Stimulated activated CD8-positive, alpha-beta memory T cell treated with anti-CD3 and anti-CD28 coated beads, Interleukin-2, amount 100 ng/mL, for 48 hours (primary cell): ENCODE measurements at places on chromosomes 1 and 21.

GRCh38 chr1:220219865-220220698, 52.2 kb downstream of the RAB3GAP2 start:
- no peak for DNase-seq

GRCh38 chr1:237791592-237791991, 99.1 kb downstream of the ZP4 start:
- DNase-seq, result no peak

DNA sequence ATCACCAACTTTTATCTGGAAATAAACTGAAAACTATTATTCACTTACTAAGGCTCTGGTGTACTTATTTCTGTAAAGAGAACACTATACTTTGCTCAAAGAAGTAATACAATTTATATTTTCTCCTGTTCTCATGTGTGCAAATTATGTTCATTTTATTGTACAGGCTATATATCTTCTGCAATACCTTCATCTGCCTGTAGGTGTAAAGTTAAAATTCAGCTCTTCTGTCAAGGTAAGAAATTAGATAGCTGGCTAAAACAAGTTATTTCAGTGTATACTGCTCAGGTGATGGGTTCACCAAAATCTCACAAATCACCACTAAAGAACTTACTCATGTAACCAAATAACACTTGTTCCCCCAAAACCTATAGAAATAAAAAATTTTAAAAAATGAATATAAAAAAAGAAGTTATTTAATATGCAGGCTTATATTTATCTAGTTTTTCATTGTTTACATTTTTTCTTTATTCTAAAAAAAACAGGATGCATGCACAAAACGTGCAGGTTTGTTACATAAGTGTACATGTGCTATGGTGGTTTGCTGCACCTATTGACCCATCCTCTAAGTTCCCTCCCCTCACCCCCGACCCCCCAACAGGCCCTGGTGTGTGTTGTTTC, 81.5 kb downstream of the PTGER3 start:
- DNase-seq, result no peak

DNA sequence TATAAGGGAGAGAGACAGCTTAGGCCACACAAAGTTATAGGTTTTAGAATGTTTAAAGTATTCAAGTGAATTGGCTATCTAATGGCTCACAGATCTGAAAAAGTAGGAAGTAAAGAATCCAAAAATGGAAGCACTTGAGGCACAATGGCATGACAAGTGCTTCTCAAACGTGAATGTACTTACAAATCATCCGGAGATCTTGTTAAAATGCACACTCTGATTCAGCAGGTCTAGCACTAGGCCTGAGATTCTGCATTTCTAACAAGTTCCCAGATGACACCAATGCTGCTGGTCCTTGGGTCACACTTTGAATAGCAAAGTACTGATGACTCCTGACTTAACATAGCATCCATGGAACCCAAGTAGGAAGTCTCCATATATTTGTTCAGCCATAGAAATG, 20.9 kb upstream of the AGL start:
- DNase-seq, result no peak

DNA sequence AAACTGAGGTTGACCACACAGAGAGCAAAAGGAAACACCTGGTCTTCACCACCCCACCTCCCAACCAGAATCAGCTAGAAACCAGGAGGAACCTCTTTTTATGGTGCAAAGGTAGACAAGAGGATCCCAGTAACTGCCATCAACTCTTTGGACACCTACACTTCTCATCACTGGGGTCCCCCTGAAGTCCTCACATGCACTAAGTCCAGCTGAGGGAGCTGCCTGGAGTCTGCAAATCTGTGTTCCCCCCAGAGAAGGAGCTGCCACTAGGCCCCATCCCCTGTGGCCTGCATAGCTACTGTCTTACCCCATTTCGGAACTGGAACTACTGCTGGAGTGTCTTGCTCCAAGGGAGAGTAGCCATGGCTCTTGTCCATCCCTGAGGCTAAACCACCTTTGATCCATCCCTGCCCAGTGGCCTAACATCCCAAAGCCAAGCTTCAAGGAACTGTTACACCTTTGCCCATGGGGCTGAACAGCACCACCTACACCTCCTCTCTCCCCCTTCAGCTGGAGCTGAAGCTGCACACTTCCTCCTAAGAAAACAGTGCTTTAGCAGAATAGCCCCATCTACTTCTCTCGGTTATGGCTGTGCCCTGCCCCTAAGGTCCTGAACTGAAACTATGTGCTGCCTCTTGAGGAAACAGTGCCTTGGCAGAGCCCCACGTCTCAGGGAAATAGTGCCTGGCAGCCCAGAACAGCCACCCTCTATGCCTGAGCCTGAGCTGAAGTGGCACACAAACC, 85.4 kb upstream of the CD53 start:
- no peak for DNase-seq

DNA sequence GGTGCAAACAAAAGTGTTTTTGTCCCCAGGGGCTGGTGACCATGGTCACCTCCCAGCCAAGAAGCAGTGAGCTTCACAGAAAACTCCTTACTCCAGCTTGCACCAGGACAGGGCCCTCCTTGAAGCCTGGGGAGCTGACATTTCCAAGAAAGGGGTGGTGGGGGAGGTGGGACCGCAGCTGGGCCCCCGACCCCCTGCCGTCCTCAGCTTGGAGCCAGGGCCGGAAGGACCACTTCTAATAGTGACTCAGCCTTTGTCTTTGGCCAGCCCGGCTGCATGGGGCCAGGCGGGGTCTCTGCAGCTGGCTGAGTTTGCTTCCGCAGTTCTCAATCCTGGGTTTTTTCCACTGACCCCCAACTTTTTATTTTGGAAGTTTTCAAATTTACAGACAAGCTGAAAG, 136.5 kb upstream of the POU3F1 start:
- no peak for DNase-seq

- DNase-seq, result no peak
Observed at GRCh38 chr1:108817811-108818210, 39.1 kb downstream of the AKNAD1 start.

- no peak for DNase-seq
Observed at GRCh38 chr1:12097321-12097720, 34.2 kb downstream of the TNFRSF8 start.

GRCh38 chr1:238223076-238223640, 332.4 kb upstream of the ZP4 start:
- DNase-seq, result no peak

- no peak for DNase-seq
Observed at GRCh38 chr21:44903689-44904088, 17.0 kb downstream of the ITGB2 start.

GRCh38 chr1:43585557-43585956, 54.9 kb downstream of the PTPRF start:
- DNase-seq, result no peak

DNA sequence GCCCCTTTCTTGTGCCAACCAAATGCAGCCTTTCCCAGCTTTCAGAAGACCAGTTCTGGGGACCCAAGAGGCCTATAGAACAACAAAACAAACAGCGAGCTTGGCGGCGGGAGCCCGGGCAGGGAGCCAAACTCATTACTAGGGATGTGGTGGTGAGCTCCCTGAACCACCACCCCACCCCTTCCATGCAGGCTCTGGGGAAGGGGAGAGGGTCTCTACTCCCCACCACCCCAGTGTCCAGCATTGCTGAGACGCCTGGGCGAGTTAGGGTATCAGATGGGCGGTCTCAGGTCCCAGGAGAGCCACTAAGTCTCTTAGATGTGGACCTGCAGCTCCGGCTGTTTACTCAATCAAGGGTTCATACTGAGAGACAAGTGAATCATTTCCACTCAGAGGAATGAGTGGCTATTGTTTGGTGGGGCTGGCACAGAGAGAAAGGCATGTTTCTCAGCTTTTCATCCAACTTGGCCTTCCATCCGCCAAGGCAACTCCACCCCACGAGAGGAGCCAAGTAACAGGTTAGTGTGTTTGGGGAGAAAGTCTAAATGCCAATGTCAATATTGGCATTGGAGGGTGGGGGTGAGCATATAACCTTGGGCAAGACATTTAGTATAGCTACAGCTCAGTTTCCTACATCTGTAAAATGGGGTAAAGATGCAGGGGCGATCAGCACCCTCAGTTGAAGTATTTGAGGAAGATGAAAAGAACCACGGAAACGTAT, 40.9 kb downstream of the PLXNA2 start:
- DNase-seq, result no peak

DNA sequence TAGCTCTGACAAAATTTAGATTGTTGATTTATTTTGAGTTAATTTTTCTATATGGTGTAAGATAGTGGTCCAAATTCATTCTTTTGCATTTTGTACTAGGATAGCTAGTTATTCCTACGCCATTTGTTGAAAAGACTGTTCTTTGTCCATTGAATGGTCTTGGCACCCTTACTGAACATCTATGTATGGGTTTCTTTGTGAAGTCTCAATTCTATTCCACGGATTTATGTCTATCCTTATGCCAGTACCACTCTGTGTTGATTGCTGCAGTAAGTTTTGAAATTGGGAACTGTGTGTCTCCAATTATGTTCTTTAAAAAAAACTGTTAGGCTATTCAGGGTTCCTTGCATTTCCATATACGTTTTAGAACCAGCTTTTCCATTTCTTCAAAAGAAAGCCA, 145.7 kb downstream of the ZNF644 start:
- DNase-seq, result no peak

GRCh38 chr1:31004231-31004621, 61.3 kb downstream of the PUM1 start:
- no peak for DNase-seq

GRCh38 chr1:57887964-57888491, 464.2 kb upstream of the DAB1 start:
- DNase-seq, result no peak

GRCh38 chr1:109732390-109732881, 8.4 kb downstream of the GSTM3 start:
- DNase-seq, result no peak

DNA sequence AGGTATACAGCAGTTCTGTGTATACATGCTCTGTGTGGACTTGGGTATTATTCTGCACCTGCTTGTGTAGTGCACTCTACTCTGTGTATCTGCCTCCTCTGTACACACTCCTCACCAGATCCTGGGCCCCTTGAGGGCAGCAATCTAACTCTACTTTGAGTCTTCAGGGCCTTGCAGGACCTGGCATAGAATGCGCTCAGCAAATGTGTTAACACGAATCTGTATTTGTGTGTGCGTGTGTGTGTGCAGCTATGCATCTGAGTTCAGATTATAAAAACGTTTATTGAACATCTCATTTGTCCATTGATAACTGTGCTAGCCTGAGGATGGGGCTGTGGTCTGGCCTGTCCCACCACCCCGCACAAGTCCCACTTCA, 3.9 kb upstream of the MEF2D start:
- no peak for DNase-seq

DNA sequence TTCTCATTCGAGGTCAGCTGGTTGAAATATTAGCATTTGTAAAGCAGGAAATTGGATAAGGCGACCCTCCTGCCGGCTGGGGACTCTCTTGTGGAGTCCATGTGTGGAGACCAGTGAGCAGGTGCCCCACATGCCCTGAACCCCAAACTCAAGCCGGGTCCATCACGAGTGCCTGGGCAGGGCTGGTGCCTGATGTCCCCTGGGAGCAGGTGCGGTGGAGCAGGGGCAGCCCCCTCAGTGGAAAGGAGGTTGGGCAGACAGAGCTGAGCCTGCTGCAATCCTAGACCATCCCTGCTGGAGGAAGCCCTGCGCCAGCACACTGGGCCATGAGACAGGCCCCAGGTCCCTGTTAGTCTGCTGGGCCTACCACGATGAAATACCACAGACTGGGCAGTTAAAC, 395.6 kb downstream of the NPHP4 start:
- DNase-seq, result no peak

- DNase-seq, result no peak
Observed at GRCh38 chr1:59071289-59071688, 225.6 kb upstream of the FGGY start.

DNA sequence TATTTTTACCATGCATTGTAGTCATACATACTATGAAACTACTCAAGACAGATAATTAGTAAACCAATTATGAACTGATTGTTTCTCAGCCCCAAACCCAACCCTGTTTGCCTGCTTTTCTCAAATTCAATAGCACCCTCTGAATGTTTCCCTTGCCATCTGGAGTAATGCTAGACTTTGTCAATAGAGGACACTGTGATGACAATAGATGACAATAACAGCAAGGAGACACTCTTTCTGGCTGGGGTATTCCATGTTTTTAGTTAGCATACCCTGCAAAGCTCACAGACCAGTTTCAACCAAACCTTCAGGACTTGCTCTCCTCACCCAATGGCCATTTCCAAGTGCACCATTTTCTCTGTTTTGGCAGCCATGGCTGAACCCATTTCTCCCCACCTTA, 108.5 kb upstream of the LRRC7 start:
- DNase-seq, result no peak
